ENCODE measurements at places on chromosomes 7 and 10. TPM values are rescaled to one million over a fixed set of nuclear protein-coding genes. Genes with fewer than 3 reads are reported as not detected.

GRCh38 chr7:114639451-114639850 is 224.8 kb downstream of the FOXP2 start:
- no peaks in the 10 kb centered on the region for H3K36me3 ChIP-seq
- H3K27me3 ChIP-seq: no peaks in the 10 kb centered on the region
- no peak overlapping the region for H3K4me3 ChIP-seq
- no peak overlapping the region for H3K27ac ChIP-seq

The CPN1 gene
- not detected for total RNA-seq

DNA sequence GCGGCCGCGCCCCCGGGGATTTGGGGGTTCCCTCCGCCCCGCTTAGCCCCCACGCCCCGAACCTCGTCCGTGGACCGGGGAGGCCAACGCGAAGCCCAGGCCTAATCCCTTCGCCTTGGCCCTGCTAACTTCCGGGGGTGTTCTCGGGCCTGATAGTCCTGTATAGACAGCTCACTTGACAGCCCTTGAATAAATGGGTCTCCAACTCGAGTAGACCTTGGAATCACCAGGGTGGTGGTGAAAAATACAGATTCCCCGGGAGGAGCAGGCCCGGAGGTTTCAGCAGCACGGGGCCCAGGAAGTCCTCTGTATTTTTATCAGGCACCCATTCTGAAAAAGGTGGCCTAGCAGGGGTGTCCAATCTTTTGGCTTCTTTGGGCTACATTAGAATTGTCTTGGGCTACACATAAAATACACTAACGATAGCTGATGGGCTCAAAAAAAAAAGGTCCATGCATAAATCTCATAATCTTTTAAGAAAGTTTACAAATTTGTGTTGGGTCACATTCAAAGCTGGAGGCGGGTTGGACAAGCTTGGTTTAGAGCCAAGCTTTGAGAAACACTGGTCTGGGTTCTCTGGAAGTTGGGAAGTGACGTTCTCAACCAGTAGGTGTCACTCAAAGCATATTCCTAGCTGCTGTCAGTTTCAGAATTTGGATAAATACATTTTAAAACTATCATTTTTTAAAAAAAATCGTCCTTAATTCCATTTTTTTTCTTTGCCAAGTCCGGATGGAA is 221.7 kb downstream of the PHTF2 start:
- no peaks in the 10 kb centered on the region for H3K36me3 ChIP-seq
- H3K4me3 ChIP-seq: peak overlapping the region; percentile 65
- peak; percentile 76 for DNase-seq
- H3K4me1 ChIP-seq: peaks cover 30% of the 10 kb centered on the region
- H3K27ac ChIP-seq: peak overlapping the region; percentile 95
- H3K27me3 ChIP-seq: no peaks in the 10 kb centered on the region

DNA sequence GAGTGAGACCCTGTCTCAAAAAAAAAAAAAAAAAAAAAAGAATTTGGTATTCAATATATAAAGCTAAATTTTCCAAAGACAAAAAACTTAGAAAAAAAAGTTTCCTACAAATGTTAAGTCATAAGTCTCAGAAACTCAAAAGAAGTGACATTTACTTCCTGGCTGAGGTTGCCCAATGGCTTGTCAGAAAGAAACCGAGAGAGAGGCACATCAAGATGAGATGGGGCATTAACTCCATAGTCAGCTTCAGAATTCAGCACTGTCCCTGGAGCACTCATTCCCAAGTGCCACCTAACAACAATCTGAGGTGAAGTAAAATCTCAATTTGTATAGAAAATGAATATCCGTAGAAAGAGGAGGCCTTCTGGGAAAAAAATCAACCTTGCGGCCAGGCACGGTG is 6.8 kb upstream of the SPOCK2 start:
- H3K27me3 ChIP-seq: no peaks in the 10 kb centered on the region
- no peak overlapping the region for H3K4me3 ChIP-seq
- no peak for DNase-seq
- H3K27ac ChIP-seq: no peak overlapping the region
- no peaks in the 10 kb centered on the region for H3K4me1 ChIP-seq

The GDF2 gene
- total RNA-seq: not detected

GRCh38 chr10:79014796-79015195 is 54.0 kb upstream of the ZMIZ1 start:
- no peaks in the 10 kb centered on the region for H3K27me3 ChIP-seq
- no peak for DNase-seq
- H3K4me1 ChIP-seq: peaks cover 18% of the 10 kb centered on the region
- H3K4me3 ChIP-seq: no peak overlapping the region
- H3K27ac ChIP-seq: no peak overlapping the region

GRCh38 chr10:3141351-3142005 is 31.1 kb downstream of the PITRM1 start:
- peaks cover 99% of the 10 kb centered on the region for H3K36me3 ChIP-seq
- no peaks in the 10 kb centered on the region for H3K27me3 ChIP-seq
- H3K4me3 ChIP-seq: no peak overlapping the region
- H3K27ac ChIP-seq: no peak overlapping the region

The PIK3AP1 gene
- total RNA-seq: 3.4 TPM

GRCh38 chr7:54560723-54561122 is 18.5 kb downstream of the VSTM2A start:
- no peaks in the 10 kb centered on the region for H3K36me3 ChIP-seq
- no peaks in the 10 kb centered on the region for H3K4me1 ChIP-seq
- no peaks in the 10 kb centered on the region for H3K27me3 ChIP-seq

The GNAT3 gene
- total RNA-seq: not detected

DNA sequence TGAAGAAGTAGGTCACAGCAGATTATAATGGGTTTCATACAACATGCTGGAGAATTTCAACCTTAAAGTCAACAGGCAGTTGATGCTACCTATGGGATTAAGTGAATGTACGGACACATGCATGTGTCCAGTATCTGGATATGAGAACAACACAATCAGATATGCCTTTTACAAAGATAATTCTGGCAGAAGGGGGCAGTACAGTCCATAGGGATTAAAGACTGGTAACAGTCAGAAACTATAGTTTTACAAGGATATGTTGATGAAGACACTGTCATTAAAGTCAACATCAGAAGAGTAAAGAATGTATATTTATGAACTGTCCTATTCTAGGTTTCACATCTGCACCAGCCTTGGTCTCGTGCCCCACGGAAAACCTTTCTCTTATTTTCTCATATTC is 41.5 kb downstream of the ANKMY2 start:
- no peak overlapping the region for H3K4me3 ChIP-seq
- H3K4me1 ChIP-seq: no peaks in the 10 kb centered on the region
- H3K27me3 ChIP-seq: no peaks in the 10 kb centered on the region
- H3K36me3 ChIP-seq: peaks cover 66% of the 10 kb centered on the region

The UNCX gene
- total RNA-seq: not detected

The FOXP2 gene
- 22.7 TPM for total RNA-seq

DNA sequence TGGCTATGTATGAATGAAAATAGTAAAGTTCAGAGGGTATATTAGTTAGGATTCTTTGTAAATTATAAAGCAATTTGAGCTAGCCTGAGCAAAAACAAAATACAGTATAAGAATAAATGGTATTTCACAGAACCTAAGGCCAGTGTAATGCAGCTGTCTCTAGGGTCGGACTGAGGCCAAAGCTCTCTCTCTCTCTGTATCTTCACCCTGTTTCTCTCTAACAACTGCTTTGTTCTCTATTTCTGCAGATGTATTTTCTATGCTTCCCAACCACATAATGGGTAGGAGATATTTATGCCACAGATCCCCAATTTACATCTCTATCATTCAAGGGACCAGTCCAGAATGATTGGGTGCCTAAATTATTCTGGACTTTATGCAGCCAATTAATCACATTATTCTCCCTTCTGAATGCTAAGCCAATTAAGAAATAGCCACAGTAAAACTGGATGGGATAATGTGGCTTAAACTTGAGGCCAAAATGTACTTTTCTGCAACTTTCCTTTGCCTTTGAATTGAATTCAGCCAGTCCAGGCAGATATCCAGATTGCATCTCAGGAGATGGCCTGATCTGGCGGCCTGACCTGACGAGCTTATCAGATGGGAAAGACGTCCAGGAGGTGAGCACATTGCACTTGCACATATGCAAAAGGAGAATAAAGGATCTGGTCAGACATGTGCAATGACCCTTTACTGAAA is 24.6 kb upstream of the IMMP2L start:
- DNase-seq: no peak
- no peaks in the 10 kb centered on the region for H3K36me3 ChIP-seq
- H3K4me1 ChIP-seq: no peaks in the 10 kb centered on the region
- no peak overlapping the region for H3K4me3 ChIP-seq
- no peaks in the 10 kb centered on the region for H3K27me3 ChIP-seq

The PSMA2 gene
- total RNA-seq: 58.4 TPM

The OR13A1 gene
- total RNA-seq: not detected

- H3K27me3 ChIP-seq: no peaks in the 10 kb centered on the region
- H3K4me1 ChIP-seq: no peaks in the 10 kb centered on the region
- H3K36me3 ChIP-seq: peaks cover 3% of the 10 kb centered on the region
- DNase-seq: no peak
- no peak overlapping the region for H3K4me3 ChIP-seq
Measured at GRCh38 chr7:16779051-16779450, 25.5 kb downstream of the TSPAN13 start.

DNA sequence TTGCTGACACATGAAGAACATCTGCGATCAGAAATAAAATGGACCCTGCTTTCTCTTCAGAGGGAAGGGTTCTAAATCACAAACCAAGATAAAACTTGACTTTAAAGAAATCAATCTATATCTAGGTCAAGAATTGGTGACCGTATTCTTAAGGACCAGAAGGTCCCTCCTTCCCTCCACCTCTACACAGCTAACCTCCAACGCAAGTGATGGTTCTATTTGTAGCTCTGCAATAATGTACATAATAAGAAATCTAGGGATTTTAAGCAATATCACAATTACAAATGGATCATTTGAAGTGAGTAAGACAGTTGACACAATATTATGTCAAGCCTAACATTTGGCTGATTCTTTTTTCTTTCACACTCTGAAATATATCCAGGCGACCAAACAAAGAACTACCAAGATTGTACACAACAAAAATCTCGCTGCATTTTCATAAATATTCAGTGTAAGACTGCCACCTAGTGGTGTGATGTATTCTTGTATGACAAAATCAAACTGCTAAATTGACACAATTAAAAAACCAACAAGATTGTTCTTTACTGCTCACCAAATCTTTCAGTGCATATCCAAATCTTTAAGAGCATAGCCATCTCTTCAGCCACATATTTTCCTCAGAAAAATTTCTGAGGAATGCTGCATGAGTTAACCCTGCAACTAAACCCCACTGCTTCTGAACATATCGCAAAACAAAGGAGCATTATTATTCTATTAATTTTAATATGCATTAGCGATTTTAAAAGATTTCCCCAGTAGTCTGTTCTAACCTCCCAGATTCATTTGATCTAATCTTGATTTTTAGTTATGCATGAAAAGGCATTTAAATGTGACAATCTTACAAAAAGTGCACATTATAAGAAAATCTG is 44.5 kb downstream of the ICA1 start:
- H3K4me1 ChIP-seq: peaks cover 3% of the 10 kb centered on the region
- H3K36me3 ChIP-seq: no peaks in the 10 kb centered on the region
- H3K27me3 ChIP-seq: no peaks in the 10 kb centered on the region
- H3K4me3 ChIP-seq: no peak overlapping the region
- DNase-seq: no peak
- no peak overlapping the region for H3K27ac ChIP-seq

DNA sequence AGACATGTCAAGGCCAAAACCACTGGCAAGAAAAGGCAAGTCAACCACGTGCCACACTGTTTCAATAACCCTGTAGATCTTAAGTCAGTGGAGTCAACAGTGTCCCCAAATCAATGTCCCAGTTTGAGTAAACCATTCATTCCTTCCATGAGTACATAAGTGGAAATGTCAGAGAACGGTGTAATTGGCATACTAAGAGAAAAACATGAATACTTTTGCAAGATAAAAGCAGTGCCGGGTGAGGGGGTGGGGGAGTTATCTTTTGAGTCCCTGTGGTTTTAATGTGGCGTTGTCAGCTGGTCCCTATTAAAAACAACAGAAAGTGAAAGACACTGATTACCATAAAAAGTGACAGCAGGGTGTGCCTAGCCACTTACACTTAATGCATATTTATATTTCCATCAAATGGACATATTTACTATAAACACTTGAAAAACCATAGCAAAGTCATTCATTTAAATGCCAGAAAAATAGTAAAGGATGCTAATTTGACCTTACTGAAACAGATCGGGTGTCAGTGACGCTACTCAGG is 37.8 kb downstream of the RSU1 start:
- H3K36me3 ChIP-seq: peaks cover 5% of the 10 kb centered on the region
- H3K4me1 ChIP-seq: peaks cover 6% of the 10 kb centered on the region

DNA sequence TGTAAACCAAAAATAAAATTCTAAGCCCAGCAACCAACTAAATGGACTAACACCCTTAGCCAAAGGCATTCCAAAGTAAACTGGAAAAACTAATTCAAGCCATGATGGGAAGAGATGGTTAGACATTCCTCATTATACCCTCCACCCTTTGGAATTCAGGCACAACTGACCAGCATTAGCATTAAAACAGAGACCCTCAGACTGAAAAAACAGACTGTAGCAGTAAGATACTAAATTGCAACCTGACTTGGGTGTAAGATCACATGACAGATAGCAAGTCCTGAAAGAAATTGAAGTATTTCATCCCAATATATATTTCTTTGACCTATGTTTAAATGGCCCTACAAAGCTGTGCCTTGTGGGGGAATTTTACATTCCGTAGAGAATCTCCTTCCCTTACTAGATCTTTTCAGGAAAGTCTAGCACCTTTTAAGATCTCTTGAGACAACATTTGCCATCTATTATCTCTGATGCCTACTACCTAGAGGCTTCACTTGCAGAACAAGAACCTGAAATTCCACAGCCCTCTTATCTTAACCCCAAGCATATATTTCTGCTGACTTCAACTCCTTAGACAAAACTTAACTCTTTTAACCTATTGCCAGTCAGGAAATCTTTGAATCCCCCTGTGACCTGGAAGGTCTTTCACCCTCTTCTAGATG is 750.2 kb upstream of the IGFBP3 start:
- H3K36me3 ChIP-seq: no peaks in the 10 kb centered on the region
- no peak overlapping the region for H3K4me3 ChIP-seq
- no peak for DNase-seq
- H3K4me1 ChIP-seq: no peaks in the 10 kb centered on the region

DNA sequence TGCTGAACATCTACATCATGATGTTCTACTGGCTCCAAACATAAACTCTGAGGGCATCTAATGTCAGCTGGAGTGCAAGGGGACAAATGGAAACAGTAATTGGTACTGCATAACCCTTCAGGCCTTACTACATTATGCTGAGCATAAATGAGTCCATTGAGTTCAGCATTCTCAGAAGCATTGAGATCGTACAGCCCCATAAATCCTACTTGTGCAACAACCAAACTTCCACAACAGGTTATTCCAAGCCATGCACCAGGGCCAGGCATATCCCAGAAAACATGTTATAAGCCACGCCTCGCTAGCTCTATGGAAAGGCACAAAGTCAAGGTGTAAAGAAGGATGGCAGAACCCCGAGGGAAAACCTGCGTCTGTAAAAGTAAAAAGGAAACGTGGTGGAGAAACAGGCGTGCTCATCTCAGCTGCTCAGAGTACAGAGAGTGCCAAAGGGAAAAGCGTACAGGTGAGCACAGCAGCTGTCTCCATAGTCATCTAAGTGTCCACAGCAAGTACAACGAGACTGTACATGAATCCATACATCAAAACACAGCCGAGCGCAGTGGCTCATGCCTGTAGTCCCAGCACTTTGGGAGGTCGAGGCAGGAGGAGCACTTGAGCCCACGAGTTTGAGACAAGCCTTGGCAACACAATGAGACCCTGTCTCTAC is 124.6 kb downstream of the PARD3 start:
- peak overlapping the region; percentile 50 for H3K27ac ChIP-seq
- no peak for DNase-seq
- peaks cover 47% of the 10 kb centered on the region for H3K4me1 ChIP-seq
- H3K36me3 ChIP-seq: peaks cover 2% of the 10 kb centered on the region
- H3K27me3 ChIP-seq: no peaks in the 10 kb centered on the region

The NKX6-2 gene
- not detected for total RNA-seq

Data from suprapubic skin (tissue), 4 donors.